ENCODE measurements at places on chromosomes 4 and X.

- DNase-seq = no peak
Observed at GRCh38 chr4:2303686-2304320, 41.9 kb upstream of the MXD4 start.

- no peak for DNase-seq
Observed at GRCh38 chrX:100081503-100081902, 328.6 kb downstream of the PCDH19 start.

DNA sequence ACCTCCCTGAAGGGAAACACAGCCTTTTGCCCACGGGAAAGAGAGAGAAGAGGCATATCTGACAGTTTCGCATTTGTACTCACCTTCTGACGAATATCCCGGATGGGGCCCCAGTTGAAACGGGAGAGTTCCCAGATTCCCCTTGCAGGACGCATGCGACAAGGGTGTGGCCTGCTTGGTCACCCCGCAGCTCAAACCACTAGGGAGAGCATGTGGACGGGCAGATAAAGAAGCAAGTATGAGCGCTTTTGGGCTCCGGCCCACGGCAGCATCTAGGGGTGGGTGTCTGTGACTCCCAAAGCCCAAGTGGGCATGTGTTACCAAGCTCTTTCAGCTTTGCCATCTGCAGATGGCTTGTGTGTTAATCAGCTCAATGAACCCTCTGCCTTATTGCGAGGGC lies 70.1 kb upstream of the MED14 start:
- DNase-seq = no peak

DNA sequence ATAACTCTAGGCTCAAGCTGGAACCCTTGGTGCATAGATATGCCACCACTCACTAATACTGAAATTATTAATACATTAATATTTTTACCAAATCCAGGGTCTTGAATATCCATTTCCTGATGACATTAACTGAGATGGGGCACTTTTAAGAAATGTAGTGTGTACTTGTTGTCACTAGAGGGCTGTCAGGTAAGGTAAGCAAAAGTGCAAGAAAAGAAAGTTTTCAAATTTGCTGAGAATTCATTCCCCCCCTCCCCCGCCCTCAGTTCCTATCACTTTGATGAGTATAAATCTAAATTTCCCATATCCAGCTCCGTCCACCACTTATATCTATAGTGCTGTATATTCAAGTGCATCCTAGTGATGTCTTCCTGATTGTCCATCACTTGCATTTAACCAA lies 20.5 kb upstream of the WDR44 start:
- no peak for DNase-seq

- no peak for DNase-seq
Observed at GRCh38 chr4:128155231-128155855, 94.2 kb downstream of the LARP1B start.

DNA sequence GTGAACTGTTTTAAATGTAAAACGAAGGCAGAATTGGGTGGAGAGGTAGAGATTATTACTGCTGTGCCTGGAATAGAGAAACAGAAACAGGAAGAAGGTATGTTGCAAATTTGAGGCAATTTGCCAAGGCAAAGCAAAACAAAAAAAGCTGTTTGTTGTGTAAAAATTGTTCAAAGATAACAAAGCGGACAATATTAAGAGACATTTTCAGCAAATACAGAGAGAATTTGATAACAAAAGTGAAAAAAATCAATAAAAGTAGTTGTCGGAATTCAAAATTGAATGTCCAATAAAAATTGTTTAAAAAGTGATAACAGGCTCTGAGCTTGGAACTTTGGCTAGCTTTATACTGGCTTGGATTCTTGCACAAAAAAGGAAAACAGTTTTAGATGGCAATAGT lies 14.4 kb upstream of the SMS start:
- DNase-seq = no peak
